ENCODE measurements at places on chromosomes 16 and 17.

GRCh38 chr16:2981177-2981898 is 1.1 kb upstream of the PKMYT1 start:
- no peak for DNase-seq

- peak; percentile 83 for DNase-seq
Measured at GRCh38 chr17:30550512-30551273, 73.5 kb downstream of the GOSR1 start.

- no peak for DNase-seq
Measured at GRCh38 chr16:49951574-49952195, 73.3 kb upstream of the CNEP1R1 start.

DNA sequence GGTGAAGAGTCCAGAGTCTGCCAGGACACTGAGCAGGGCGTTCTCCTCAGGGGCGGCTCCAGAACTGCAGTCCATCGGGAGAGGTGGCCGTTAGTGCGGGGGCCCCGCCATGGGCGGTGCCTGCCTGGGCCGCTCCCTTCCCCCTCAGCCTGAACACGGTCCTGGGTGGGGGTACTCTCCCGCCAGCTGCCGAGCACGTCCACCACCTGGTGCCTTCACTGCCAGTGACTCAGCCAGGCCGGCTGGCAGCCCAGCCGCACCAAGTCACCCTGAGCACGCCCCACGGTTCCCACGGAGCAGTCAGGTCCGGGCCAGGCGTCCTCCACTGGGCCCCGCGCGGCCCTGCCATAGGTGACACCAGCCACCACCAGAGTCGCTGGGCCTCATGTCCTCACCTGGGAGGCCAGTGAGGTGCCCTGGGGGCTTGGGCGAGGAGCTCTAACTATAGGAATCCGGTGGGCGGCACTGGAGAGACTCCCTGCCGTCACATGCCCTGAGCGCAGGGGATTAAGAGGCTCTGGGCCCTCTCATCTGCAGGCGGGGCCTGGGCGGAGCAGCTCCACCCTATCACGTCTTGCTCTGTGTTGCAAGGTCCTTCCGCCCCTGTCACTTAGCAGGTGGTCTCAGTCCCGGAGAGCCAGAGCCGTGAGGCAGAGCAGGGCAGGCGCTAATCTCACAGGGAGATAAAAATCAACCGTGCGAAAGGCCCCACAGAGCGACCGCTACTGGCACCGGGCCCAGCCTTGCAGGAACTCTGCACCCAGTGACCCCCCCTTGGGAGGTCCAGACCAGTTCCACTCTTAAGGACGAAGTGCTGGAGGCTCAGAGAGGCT is 14.3 kb downstream of the PIEZO1 start:
- DNase-seq = peak; percentile 97

GRCh38 chr17:39729280-39729851 is 966 bp downstream of the MIEN1 start:
- DNase-seq = no peak

DNA sequence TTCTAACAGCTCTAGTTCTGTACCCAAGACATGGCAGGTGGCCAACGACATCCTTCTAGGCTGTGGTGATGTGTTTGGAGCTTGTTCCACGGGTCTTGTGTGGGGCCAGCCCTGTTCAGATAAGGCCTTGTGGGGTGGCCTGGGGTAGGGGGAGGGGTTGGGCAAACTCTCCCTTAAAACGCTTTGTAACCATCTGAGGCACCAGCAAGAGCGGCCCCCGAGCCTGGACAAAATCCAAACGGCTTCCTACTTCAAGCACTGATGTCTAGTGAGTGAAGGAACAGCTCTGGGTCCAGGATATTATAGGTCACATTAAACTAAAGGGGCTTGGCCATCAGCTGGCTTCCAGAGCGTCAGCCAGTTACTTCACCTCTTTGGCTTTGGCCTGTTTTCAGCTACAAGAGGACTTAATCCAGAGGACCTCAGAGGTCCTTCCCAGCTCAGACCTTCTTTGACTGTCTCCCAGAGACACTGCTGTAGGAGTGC is 11.9 kb downstream of the SERPINF1 start:
- no peak for DNase-seq

DNA sequence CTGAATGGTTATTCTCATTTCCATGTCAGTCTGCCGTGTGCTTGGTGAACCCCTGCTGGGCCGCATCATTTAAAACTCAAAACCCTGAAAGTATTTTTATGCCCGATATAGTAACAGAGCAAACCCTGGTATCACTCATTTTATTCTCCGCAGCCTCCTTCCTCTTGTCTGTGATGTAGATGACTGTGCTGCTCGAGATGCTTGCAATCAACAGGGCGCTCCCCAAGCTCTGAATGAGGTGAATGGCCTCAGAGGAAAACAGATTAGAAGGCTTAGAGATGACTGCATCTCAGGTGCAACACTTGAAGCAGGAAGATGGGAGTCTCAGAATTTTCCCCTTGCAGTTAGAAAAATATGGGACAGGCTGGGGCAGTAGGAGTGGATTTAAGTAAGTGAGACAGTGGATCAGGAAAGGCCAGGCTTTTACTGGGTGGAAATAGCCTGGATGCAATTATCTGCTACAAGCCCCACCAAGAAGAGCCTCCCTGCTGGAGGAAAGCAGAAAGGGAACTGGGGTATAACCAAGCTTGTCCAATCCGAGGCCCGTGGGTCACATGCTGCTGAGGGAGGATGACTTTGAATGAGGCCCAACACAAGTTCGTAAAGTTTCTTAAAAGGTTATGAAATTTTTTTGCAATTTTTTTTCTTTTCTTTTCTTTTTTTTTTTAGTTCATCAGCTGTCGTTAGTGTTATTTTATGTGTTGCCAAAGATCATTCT is 166.9 kb downstream of the CDH13 start:
- DNase-seq = no peak

Measured in KBM-7 (cell line).